ENCODE measurements at places on chromosomes 12 and 14.

DNA sequence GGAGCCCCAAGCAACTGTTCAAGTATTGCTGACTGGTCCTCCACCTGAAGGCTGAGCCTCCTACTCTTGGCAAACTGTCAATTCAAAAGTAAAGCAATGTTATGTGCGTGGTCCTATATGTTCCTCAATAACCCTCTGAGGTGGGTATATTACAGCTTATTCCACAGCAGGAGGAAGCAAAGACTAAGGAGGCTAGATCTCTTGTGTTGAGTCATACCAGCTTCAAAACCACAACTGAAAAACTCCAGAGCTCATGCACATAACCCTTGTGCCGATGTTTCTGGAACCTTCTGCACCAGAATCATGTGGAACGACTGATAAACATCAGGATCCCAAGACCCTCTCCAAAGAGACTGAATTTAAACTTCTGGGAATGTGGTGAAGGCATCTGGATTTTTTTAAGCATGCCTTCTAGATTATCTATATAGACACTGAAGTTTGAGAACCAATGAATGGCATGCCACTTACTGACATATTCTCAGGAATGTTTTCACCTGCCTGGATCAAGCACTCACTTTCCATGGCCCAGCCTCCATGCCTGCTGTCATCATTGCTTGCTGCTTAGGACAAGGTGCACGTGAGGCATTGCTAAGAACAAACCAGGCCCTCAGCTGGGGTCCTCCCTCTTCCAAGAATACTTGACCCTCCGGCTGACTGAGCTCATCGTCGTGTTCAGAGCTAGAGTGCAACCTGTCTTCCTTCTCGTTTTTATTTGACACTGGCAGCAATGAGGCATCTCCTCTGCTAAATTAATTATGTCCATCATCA lies 194.7 kb downstream of the BCL11B start:
- DNase-seq = no peak

DNA sequence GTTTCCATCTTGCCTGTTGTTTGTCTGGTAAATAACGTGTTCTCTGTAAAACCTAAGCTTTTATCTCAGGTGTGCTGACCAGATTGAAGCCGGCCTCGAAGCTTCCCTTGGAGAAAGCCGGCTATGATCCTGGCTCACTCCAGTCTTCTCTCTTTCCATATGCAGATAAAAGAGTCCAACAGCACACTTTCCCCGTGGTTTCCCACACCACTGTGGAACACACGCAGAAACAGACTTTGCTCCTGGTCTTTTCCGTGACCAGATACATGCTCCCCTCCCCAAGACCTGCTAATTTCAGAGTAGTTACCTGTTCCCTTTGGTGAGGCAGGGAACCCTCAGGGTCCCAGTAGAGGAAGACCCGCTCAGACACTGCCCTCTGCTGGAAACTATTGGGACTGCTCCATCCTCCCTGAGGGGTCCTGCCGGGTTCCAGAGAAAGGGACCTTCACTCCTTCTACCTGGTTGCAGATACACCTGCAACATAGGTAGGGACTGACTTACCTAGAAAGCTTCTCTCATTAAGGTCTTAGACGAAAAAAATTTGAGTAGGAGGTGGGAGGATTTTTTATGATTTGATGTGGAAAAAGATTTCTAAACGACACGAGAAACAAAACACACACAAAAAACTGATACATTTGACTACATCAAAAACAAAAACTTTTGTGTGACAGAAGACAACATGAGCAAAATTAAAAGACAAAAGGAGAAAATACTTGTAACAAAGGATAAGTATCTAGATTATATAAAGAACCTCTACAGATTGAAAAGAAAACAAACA lies 415.4 kb upstream of the CCDC196 start:
- no peak for DNase-seq

DNA sequence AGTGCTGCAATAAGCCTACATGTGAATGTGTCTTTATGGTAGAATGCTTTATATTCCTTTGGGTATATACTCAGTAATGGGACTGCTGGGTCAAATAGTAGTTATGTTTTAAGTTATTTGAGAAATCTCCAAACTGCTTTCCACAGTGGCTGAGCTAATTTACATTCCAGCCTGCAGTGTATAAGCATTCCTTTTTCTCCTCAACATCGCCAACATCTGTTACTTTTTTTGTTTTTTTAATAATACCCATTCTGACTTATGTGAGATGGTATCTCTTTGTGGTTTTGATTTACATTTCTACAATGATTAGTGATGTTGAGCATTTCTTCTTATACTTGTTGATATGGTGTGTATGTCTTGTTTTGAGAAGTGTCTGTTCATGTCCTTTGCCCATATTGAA lies 1186.2 kb downstream of the BCL11B start:
- no peak for DNase-seq

DNA sequence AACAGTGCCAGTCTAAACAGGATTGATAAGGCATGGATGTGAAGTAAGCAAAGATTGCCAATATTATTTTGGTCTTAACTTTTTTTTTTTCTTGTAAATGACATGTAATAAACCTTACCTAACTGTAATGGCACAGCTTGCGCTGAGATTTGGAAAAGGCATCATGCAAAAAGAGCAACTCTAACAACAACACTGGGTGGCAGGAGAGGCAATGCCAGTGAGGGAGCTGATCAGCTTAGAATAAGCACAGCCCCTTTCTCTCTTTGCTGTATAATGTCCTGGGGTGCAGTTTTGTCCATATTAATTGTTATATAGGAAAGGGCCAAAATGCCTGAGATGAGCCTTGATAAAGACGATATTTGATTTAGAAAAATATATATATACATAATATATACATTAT lies 1589.7 kb upstream of the FLRT2 start:
- DNase-seq = no peak

GRCh38 chr12:58980768-58981167 lies 60.5 kb upstream of the LRIG3 start:
- no peak for DNase-seq

Measured in thoracic aorta (tissue), 2 donors.